Keratinocyte (primary cell): ENCODE measurements at places on chromosomes 7 and 10.

DNA sequence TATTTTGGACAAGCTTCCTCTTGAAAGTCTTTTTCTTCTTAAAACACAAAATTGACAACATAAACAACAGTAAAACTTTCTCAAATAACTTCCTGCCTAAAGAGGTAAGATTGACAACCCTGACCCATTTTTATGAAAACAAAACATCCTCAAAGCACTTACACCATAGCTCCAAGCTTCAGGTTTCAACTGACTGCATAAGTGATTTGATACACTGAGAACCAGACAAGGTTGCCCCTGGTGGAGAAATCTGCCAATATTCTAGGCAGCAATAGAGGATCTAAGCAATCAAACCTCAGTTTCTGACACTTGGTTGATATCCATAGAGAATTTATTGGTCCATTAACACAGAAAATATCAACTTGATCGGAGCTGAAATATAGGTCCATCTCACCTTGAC, 147.8 kb downstream of the ELAPOR2 start:
- DNase-seq, result no peak

DNA sequence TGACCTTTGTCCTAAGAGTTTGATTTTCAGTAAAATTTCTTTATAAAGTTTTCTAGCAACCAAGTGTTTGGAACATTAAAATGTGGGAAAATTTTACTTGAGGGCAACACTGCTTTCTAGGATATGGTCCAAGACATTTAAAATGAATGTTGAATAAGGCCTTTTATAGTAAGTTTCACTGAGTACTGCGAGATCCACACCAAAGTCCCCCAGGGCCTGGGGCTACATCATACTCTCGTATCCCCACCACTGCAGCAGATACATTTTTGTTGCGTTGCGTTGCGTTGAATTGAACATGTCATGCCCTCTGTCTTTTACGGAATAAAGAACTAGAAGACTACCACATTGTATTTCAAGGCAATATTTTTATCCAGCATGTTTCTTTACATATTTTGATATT, 44.5 kb downstream of the PRTFDC1 start:
- no peak for DNase-seq

- DNase-seq, result no peak
Observed at GRCh38 chr7:69166979-69167516, 431.2 kb upstream of the AUTS2 start.

DNA sequence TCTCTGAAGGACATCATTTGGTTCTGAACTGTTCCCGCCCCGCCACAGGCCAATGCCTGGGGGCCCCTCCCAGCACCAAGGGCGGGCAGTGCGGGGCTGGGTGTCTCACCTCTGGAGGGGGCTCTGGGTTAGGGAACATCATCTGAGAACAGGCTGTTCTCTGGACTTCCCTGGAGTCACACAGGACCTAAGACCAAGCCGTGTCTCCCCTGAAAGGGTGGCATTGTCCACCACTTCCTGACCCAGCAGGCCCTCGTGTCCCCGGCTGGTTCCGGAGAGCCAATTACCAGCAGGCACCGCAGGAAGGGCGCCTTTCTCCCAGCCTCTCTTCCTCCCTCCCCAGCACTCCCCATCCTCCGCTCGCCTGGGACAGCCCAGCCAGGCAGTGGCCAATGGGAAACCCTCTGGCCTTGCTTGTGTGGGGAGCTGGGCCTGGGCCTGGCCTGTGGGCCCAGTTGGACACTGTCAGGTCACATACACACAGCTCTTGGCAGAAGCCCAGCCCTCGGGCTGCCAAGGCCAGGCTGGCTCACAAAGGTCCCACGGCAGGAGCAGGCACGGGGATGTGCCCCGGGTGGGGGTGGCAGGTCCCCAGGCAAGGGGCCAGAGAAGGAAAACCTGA, 119.5 kb downstream of the SPDYE5 start:
- no peak for DNase-seq

- no peak for DNase-seq
Observed at GRCh38 chr7:95960706-95961244, 188.4 kb downstream of the DYNC1I1 start.

DNA sequence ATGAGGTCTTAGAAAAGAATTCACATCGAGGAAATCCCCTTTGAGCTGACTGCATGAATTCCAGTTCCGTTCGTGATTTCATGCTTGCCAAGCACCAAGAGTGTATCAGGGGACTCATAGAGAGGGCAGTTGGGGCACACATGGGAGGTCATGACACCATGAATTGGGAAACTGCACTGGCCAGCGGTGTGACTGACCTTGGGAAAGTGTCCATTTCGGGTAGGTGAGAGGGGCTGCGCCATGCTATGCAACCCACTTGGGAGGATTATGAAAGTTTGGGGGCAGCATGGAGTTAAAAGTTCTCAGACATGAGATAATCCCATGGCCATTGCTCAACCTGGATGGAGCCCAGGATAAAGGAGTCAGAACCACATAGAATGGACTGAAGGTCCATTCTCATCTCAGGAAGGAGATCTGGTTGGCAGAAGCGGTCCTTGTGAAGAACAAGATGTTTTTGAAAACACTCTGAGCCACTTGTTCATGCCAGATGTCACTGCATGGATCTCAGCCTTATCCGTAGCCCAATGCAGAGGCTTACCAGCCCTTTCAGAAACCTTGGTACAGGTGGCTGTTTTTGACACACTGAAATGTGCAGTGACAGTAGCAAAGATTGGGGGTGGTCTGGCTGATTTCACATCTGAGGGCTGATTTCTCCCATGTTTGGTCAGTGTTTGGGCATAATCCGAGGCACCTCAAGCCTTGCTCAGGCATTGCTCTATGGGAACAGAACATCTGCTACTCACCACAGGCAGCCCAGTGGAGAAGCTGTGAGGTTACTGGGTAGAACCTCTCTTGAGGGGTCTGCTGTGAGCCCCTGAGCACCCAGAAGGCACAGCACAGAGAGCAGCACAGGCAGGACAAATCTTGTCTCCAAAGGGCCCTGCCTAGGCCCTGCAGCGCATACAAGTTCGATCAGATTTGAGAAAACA, 252.3 kb downstream of the CXCL12 start:
- no peak for DNase-seq

DNA sequence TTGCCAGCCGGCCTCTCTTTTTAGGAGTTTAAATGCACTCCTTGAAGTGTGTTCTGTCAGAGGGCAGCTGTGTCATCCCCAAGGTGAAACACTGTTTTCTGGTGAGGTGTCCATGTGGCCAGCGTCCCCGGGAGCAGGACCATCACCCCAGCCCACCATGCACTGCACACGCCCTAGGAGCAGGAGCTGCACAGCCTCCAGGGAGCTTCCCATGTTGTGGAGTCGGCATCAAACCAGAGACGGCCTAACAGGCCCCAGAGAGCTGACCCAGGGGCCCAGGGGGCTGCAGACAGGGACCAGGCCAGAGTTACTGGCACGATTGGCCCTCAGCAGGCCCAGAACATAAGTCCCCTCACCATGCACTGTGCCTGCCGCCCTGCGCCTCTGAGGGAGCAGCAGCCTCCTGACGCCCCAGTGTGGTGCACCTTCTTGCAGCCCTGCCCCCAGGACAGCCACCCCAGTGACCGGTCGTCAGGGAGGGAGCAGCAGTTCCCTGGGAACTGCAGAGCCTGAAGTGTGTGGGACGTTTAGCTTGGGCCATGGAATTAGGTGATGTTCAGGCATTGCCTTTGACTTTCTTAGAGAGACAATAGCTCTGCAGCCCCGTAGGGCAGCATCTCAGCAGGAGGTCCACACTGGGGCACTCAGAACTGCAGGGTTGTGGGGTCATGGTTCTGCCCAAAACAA, 97.9 kb downstream of the NKX6-2 start:
- no peak for DNase-seq

DNA sequence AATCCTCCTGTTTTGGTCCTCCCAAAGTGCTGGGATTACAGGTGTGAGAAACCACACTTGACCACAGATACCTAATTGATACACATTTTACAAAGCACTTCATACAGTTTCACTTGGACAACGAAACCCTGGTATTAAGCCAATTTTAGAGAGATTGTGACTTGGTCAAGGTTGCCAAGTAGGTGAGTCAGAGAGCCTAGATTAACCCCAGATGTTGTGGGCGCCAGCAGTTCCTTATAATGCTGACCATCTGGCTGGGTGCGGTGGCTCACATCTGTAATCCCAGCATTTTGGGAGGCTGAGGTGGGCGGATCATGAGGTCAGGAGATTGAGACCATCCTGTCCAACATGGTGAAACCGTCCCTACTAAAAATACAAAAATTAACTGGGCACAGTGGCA, 4.9 kb upstream of the PHKG1 start:
- no peak for DNase-seq

GRCh38 chr7:137371616-137372015, 28.1 kb upstream of the PTN start:
- no peak for DNase-seq

GRCh38 chr7:75889826-75890225, 11.0 kb downstream of the RHBDD2 start:
- no peak for DNase-seq

DNA sequence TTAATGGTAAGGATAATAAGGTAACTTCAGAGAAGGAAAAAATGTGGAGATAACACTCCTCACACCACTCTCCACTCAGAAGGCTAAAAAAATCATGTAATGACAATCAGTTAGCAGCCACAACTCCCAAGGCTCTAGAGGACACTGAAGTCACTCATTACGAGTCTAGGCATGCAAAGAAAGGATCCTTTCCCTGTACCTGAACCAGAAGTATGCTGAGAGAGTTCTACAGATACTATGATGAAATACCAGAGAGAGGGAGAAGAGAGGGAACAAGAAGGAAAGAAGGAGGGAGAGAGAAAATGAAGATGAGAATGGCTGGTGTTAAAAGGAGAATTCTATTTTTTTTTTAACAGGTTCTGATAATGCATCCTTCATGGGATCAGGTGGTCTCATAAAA, 224.3 kb upstream of the PLXNA4 start:
- DNase-seq, result no peak

- DNase-seq, result no peak
Observed at GRCh38 chr10:128062881-128063563, 63.2 kb downstream of the MKI67 start.

- no peak for DNase-seq
Observed at GRCh38 chr10:114362826-114363355, 41.4 kb downstream of the AFAP1L2 start.

GRCh38 chr10:3395458-3395861, 222.9 kb upstream of the PITRM1 start:
- no peak for DNase-seq

- no peak for DNase-seq
Observed at GRCh38 chr7:43240565-43240964, 128.1 kb downstream of the HECW1 start.

- DNase-seq, result no peak
Observed at GRCh38 chr10:81963606-81964005, 88.6 kb downstream of the NRG3 start.

- DNase-seq, result no peak
Observed at GRCh38 chr10:103564116-103564501, 70.6 kb downstream of the NEURL1 start.

DNA sequence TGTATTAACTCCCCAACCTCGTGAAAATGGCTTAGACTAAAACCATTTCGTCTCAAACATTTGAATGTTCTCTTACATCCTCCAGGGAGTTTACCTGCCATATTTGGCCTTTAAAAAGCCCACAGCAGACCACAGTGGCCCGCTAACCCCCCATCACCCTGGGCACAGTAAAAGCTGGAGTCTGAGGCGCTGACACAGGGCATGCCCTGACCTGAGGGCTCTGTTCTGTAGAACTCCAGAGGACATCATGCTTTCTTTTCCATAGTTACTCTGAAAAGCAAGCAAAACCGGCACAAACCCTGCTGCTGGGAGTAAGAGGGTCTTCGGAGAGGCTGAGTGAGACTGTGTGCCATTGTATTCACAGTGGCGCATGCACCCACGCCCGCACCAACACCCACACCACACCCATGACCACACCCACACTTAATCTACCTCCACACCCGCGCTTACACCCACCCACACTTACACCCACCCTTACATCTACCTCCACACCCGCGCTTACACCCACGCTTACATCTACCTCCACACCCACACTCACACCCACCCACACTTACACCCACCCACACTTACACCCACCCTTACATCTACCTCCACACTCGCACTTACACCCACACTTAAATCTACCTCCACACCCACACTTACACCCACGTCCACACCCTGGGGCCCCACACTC, 32.1 kb downstream of the LRRC27 start:
- DNase-seq, result no peak

GRCh38 chr10:99731306-99732032, 458 bp downstream of the COX15 start:
- no peak for DNase-seq

- DNase-seq, result peak; percentile 53
Observed at GRCh38 chr7:24701261-24702235, 55.7 kb downstream of the GSDME start.

DNA sequence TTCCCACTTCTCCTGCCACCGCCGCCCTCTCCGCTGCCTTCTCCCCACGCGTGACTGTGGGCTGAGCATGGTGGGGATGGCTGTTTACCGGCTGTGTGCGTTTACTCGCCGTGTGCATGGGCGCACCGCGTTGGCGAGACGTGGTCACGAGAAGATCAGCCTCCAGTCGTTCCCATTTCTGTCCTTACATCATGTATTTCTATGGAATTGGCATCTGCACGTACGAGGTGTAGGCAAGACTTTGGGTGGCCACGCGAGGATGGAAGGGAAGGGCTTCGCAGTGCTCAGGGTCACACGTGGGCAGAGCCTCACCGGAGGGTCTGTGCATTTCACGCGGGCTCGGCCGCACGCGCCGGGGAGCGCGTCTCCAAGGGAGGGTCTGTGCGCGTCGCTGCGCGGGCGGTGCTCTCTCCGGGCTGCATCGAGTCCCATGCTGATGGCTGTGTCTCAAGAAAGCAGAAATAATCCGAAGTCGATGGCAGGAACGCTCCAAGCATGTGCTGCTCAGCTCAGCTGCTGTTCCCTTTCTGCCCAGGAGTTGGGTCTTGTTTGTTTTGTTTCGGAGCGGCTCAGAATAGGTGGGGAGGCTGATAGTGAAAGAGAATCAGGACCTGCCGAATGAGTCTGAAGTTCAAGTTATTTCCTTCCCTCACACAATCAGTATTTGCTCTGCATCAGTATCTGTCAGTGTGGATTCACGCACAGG, 973 bp downstream of the CAMK1D start:
- DNase-seq, result no peak

- DNase-seq, result no peak
Observed at GRCh38 chr10:26455567-26456315, 17.6 kb downstream of the APBB1IP start.

- no peak for DNase-seq
Observed at GRCh38 chr7:86784765-86785164, 141.1 kb downstream of the GRM3 start.

- DNase-seq, result no peak
Observed at GRCh38 chr7:47888371-47889265, 59.6 kb downstream of the PKD1L1 start.

- DNase-seq, result no peak
Observed at GRCh38 chr10:13971601-13972475, 358.9 kb downstream of the FRMD4A start.
